Stimulated activated CD4-positive, alpha-beta T cell treated with anti-CD3 and anti-CD28 coated beads, TNF-alpha, amount 100 ng/mL, for 4 hours (primary cell): ENCODE measurements at places on chromosomes 11 and 22.

DNA sequence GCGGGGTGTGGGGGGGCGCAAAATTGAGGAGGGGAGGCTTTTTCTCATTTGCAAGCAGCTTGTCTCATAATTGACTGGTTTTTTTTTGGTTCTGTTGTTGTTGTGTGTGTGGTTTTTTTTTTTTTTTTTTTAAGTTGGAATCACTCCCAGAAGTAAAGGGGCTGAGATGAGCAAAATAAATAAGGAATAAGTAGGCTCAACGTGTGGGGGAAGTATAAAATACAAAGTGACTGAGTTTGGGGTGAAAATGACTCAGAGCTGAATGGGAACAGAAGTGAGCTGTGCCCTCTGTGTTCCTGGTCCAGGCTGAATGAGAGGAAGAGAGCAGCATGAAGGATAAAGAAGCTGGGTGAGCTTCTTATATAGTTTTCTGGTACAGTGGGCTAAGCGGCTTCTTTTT, 90.0 kb downstream of the GRIK4 start:
- DNase-seq: no peak

GRCh38 chr11:134283461-134284230, 7.5 kb downstream of the GLB1L3 start:
- no peak for DNase-seq

GRCh38 chr22:27310966-27311697, 490.4 kb downstream of the MN1 start:
- DNase-seq: no peak

GRCh38 chr11:11978792-11979487, 29.5 kb downstream of the DKK3 start:
- DNase-seq: no peak

DNA sequence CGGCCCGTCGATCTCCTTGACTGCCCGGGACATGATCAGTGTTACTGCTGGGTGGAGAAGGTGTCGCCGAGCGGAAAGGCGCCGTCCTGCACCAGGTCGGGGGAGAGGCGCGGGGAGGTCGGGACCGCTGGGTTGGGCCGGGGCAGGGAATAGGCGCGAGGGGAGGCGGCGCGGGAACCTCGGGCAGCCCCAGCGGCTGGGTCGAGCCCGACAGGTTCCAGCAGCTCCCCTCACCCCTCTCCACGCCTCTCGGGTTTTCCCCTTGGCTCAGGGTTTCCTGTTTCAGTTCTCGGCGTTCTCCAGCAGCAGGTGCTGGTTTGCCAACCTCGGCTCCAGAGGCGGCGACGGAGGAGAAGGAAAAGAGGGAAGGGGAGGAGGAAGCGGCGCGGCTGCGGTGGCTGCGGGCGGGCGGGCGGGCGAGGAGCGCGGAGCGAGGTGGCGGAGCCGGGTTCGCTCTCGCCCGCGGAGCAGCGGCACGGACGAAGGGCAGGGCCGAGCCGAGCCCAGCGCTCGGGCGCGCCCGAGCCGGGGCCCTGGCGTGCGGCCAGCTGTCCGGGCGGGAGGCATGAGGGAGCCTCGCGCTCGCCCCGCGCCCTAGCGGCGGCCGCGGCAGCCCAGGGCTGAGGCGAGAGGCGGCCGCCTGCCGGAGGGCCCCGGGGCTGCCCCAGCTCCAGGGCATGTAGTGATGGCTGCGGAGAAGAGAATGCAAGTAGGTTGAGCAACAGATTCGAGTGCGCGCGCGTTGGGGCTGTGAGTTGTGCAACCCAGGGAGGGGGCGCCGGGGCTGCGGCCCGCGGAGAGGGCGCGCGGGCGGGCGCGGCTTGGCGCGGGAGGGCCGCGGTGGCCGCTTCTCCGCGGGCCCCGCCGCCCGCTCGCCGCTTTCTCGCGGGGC, at the start of gene ZC3H12C:
Gene ZC3H12C, plus strand, starts transcription at position 878 of the 892 bp plus-strand sequence. CDS start 20 bp downstream, outside the sequence.
- peak; percentile 4 for DNase-seq

- DNase-seq: no peak
Observed at GRCh38 chr11:109978895-109979294, 114.3 kb upstream of the ZC3H12C start.

DNA sequence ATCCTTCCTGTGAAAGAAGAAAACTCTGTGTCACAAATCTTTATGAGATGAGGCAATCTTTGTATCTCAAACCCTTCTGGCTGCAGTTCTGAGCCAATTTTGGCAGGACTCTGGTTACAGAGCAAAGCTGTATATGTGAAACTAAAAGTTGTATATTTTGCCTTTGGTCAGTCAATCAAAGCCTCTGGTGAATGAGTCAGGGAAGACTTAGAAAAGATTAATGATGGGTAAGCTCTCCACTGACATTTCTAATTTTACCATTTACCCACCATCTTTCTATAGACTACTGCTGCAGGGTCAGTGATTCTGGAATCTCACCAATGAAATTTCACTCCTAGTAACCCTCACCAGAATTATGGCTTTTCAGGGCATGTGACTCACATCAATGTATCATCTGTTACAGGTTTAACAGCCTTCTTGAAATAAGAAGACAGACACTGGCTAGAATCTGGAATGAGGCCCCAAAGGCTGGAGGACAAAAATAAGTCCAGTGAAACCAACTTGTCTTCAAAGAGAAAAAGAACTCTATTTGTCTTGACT, 43.3 kb downstream of the USP35 start:
- no peak for DNase-seq

GRCh38 chr11:99277281-99277680, 256.5 kb downstream of the CNTN5 start:
- no peak for DNase-seq

DNA sequence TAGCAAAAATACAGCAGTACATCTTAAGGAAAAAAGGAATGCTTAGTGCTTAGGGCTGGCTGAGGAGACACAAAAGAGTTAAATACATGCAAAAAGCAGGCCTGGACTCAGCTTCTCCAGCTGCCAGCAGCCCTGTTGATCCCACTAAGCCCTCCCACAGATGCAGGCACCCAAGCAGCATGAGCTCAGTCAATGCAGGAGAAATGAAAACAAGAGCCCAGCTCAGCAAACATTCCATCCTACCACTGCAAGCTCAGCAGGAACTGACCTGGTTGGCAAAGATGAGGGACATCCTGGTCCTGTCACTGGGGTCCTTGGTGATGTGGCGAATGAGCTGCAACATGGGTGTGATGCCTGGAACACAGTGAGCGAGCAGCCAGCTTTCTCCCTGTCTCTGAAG, 5.8 kb downstream of the CYB5R2 start:
- DNase-seq: no peak

- no peak for DNase-seq
Observed at GRCh38 chr22:38631724-38632123, 24.5 kb downstream of the FAM227A start.

DNA sequence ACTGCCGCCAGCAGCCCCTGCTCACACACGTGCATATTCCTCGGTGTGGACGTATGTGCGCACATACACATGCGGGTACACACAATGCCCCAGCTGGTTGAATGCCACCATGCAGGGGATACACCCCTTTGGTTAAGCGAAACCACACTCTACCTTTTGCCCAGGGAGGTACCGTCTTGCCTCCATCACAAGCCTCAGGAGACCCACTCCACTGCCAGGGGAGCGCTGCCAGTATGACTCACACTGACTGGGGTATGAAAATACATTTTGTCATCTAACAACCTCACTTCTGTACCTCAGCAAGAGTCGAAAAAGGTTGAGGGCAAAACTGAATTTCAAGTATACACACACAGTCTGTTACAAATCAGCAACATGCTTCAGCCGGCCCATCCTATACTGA, 39.4 kb downstream of the TMEM45B start:
- DNase-seq: no peak

GRCh38 chr11:14117632-14118031, 155.1 kb downstream of the SPON1 start:
- no peak for DNase-seq

DNA sequence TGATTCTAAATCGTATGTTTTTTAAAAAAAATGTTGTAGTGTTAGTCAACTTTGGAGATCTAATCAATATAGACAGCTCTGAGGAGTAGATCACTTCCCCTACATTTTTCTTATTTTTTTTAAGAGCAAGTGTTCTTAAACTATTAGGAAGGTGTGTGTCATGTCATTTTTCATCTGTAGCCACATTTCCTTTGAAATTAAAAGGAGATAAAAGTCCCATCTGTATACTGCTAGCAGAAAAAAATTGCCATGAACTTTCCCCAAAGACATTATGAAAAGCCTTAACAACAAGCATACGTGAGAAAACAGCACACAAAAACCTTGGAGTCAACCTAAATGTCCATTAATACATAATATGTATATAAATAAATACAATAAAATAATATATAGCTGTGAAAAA, 286.6 kb downstream of the ETS1 start:
- DNase-seq: no peak

DNA sequence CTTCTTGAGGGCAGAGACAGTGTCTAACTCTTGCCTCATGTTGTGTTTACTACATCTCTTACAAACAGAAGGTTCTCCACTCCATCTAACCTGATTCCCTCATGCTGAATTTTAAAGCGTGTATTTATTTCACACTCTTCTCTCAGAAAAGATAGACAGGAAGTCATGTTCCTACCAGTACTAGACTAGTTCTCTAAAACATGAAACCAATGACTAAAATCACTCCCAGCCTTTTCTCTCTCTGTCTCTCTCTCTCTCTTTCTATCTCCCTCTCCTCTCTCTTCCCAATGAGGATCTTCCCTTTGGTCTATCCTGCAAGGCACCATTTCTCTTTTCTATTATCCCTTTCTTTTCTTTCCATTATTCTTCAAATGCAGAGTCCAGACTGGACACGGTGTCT, 391.9 kb upstream of the CADM1 start:
- DNase-seq: no peak

DNA sequence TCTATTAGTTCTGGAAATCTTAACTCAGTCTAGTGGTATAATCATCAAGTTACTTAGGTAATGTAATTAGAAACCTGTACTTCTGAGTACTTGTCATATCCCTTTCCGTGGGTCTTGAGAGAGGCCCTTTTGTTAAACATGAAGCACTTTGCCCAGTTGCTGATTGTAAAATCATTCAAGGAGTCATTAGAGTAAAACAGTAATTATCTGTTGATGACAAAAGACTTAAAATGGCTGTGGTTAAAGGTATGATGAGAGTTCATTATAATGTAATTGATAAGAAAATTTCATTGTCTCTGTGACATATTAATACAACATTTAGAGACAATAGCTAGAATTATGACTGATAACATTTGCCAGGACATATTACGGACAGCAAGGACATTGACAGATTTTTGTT, 34.3 kb downstream of the PRR5L start:
- DNase-seq: no peak

- DNase-seq: no peak
Observed at GRCh38 chr11:73520353-73521061, 77.4 kb downstream of the FAM168A start.

DNA sequence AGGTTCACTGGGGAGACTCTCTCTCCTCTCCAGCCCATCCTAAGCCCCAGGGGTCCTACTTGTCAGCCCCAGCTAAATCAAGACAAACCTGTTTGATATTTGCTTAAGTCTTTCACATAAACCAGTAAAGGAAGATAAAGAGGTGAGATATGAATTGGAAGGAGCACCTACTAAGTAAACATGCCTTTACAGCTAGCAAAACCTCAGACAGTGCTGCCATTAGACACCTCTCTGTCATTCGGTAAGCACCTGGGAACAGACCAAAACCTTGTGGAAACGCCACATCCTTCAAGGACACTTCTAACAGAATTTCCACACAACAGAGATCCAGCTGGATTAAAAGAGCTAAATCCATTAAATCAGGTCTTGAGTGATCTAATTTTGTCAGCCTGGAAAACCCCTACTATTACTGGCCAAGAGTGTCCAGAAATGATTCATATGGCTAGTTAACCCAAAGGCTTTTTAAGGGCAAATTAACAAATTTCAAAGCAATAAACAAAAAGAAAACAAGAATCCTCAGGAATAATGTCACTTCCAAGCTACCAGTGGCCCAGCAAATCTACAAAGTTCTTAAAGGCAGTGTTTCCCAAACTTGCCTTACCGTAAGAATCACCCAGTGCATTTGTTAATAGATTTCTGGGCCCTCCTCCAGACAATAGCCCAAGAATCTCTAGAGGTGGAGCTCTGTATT, 2.4 kb downstream of the VPS37C start:
- no peak for DNase-seq
